SHP77 treated with DMSO at 0.1 percent for 48 hours (cell line): ENCODE measurements at places on chromosomes 7 and 10.

- DNase-seq, result no peak
Observed at GRCh38 chr10:110368556-110368955, 63.8 kb upstream of the SMNDC1 start.

- DNase-seq, result no peak
Observed at GRCh38 chr10:23362069-23362830, 17.7 kb upstream of the C10orf67 start.

DNA sequence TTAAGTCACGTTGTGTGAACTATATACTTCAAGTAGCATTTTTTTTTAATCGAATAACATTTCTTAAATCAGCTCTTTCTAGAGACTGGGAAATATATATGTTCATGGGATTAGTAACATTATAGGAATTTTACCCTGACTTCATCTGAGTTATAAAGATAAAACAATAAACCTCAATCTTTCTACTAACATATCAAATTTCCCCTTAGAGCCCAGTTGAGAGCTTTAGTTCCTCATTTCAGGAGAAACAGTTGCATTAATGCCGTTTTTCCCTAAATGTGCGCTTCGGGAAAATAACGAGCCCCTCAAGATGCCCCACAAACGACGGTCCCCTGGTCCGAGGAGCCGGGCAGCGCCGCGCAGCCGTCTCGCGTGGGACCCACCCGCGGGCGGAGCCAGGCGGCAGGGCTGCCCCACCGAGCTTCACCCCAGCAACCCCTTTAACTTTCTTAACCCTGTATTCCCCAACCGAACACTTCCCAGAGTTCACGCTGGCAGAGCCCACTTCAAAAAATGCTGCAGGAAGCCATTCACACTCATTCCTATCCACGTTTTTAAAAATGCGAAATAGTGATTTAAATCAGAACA lies 152.5 kb upstream of the YAE1 start:
- DNase-seq, result no peak

GRCh38 chr7:85426487-85426960 lies 239.7 kb upstream of the SEMA3D start:
- no peak for DNase-seq

GRCh38 chr10:55793024-55793423 lies 568.0 kb downstream of the ZWINT start:
- no peak for DNase-seq

DNA sequence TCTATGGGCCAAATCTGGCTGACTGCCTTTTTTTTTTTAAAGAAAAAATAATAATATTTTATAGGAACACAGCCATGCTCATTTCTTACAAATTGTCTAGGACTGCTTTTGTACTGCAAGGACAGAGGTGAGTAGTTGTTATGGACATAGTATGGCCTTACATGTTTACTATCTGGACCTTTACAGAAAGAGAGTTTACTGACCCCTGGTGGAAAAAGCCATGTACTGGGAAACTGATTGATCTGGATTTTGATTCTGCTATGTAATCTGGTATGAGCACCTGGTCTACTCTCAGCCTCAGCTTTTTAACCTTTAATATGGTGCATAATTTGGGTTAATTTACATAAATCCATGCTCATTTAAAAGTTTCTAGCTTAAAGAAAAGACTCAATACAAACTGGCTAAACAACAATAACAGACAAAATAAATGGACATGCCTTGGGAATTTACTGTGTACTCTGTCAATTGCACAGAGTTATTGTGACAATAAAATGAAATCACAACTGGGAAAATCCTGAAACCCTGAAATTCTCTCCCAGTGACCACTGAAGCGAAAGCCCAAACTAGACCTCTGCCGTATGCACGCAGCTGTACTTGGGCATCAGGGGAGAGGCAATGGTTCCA lies 260.7 kb downstream of the BMPER start:
- no peak for DNase-seq

GRCh38 chr7:34133983-34134782 lies 228.8 kb downstream of the BMPER start:
- DNase-seq, result peak; percentile 40

GRCh38 chr10:80459047-80459865 lies 5.1 kb downstream of the TSPAN14 start:
- DNase-seq, result no peak

DNA sequence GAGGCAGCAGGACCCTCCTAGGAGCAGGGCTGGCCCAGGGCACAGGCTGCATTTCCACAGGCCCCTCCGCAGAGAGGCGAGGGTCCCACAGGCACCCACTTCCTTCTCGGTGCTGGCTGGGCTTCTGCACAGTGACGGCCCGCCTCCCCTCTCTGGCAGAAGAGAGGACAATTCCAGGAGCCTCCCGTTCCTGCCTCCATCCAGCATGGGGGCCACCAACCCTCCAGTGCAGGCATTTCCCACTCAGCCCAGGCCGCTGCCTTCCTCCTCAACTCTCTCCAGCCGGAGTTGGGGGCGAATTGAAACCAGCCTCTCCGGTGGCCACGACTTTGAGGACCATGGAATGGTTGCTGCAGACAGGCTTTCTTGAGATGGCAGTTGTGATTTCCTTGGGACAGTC lies 125.0 kb upstream of the PPP2R2D start:
- DNase-seq, result no peak

- no peak for DNase-seq
Observed at GRCh38 chr7:81036057-81036456, 117.2 kb upstream of the SEMA3C start.

DNA sequence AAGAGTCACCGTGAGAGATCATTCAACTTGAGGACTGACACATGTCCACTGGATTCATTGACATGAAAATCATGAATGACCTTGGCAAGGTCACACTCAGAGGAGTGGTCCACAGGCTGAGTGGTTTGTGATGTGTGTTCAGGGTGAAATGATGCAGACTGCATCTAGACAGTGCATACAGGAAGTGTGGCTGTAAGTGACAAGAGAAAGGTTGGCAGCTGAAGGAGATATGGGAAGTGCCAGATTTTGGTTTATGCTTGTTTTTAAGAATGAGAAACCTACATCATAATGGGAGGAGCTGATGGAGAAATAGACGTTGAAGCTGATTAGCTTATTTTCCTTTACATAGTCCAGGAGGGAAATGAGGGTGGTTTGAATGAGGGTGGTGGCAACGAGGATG lies 64.8 kb upstream of the VIPR2 start:
- DNase-seq, result no peak

GRCh38 chr7:29255199-29255878 lies 60.8 kb downstream of the CHN2 start:
- no peak for DNase-seq

- peak; percentile 59 for DNase-seq
Observed at GRCh38 chr7:47635091-47636080, 53.5 kb upstream of the TNS3 start.

DNA sequence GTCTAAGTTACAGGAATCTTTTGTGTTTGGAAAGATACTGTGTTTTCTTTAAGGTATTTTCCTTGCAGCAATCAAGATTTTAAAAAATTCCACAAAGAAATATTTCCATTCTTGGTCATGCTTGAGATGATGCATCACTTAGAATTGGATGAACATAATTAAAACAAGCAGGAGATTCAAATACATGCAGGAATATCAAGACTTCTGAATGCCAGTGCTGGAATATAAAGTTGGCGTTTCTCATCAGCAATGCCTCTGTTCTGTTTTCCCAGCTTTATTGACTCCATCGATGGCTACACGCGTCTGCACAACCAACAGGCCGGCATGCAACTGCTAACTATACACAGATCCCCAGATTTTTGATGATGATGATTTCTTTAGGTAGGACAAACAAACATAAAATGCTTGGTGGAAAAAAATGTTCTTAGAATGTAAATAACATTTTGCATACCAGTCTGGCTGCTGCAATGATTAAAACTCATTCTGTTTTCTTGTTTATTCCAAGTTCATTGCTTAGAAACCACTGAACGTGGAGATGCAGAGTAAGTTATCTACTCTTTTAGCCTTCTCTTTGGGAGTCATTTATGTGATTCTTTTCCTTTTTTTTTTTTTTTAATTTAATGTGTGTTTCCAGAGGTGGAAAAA lies 91.3 kb upstream of the FAM171A1 start:
- DNase-seq, result no peak

DNA sequence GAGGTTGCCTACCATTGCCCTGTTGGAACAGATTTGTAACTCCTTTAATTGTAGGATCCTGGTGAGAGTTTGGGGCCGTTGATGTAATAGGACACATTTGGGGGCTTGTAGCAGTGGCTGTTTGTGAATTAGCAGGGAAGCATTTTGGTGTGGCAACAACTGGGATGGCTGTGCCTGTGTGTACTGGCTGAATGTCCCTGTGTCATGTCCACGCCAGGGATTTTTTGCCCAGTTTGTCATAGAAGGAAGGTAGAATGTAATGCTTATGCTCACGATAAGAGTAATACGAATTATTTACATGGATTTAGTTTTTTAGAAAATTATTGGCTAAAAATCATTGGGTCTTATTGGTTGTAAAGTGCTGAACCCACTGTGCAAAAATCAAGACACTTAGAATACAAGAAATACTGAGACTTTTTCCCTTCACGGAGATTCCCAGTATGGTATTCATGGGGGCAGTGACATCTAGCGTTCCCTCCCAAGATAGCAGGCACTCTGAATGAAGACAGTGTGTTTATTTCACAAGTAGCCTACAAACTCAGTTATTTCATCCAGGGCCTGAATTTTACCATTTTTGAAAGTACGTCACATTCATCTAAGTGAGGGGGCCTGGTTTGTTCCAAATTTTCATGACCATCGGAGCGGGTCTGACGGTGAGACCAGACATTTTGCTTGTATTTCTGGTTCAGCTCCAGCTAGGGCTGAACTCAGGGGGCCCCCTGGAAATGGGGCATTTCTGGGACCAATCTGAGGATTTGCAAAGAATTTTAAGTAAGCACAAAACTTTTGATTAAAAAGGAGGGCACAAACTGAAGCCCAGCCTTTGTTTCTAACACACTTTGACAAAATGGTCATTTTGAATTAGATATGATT lies 74.7 kb downstream of the CACNB2 start:
- no peak for DNase-seq

DNA sequence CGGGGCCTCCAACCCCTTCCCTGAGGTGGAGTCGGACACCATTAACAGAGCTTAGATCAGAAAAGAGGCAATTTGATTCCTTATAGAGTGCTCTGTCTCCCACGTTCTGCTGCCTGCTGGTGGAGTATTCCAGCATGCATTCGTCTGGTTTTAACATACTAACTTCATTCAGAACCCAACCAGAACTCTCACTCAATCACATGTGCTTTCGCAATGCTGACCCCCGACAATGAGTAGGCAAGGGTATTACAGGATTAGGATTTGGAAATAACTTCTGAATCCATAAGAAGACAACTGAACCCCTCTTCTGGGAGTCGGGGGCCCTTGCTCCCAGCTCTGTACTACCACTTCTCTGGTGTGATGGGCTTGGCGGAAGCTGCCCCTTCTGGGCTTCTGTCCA lies 55.7 kb upstream of the HABP2 start:
- no peak for DNase-seq

DNA sequence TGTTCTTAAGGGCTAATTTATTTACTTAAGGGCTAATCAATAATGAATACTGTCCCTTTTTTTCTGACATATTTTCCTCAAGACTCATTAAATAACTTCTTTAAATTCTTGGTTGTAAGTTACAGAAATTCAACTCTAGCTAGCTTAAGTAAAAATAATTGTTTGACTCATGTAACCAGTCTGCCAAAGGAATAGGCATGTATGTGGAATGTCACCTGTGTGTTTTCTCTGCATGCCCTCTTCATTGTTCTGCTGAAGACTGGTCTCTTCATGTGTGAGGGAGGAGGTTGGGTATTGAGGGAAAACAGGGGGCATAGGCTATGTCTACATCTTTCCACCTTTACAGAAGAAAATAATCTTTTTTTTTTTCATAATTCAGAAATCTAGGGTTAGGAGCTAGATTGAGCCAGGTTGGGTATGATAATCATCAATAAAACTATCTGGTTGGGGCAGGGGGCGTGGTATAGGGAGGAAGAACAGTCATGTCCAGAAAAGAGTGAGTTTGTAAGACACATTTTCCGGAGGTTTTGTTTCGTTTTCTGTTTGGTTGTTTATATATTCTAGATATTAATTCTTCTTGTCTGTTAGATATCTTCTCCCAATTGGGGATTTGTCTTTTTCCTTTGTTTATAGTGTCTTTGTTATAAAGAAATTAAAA lies 37.9 kb downstream of the EXOC4 start:
- no peak for DNase-seq

GRCh38 chr10:964988-965417 lies 23.2 kb upstream of the GTPBP4 start:
- no peak for DNase-seq

GRCh38 chr10:97499561-97500296 lies 1.0 kb downstream of the UBTD1 start:
- no peak for DNase-seq

DNA sequence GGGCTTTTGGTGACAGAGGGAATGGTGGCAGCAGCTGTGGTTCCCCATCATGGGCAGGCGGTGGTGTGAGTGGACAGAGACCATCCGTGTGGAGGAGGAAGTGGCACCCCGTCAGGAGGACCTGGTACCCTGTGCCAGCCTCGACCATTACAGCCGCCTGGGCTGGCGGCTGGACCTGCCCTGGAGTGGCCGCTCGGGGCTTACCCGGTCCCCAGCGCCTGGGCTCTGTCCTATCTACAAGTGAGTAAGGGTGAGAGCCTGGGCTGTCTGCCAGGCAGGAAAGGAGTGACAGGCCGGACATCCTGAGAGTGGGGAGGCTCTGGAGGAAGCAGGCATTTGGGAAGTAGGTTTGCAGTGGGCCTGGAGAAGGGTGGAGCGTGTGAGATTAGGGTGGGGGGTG lies 2.9 kb upstream of the ZNF467 start:
- no peak for DNase-seq

GRCh38 chr7:130814778-130815335 lies 80.8 kb upstream of the KLF14 start:
- DNase-seq, result no peak

GRCh38 chr7:131604841-131605279 lies 48.4 kb upstream of the PODXL start:
- no peak for DNase-seq

DNA sequence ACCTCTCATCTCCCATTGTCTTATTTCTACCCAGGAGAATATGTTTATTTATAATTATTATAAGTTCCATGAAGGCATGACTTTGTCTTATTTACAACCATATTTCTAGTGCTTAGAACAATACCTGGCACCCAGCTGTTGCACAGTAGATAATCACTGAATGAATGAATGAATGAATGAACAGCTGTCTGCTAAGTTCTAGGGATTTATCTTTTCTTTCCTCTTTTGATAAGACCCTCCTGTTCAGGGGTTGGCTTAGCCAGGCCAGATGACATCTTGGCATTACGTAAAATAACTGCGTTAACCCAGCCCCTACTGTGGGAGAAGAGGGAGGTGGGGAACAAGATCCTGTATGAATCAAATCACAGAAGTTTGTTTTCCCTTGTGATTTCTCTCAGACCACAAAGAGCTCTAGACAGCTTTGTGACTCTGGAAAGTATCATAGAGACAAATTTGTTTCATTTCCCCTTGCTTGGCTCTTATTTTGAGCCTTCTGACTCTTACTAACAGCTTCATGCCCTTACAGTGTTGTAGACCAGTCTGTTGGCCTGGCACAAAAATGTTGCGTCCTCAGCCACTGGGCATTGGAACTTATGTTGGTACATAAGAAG lies 8.4 kb downstream of the ZNF862 start:
- no peak for DNase-seq

GRCh38 chr10:48418189-48418788 lies 111.8 kb downstream of the MAPK8 start:
- DNase-seq, result no peak

GRCh38 chr7:42805601-42806000 lies 106.3 kb downstream of the C7orf25 start:
- no peak for DNase-seq

- DNase-seq, result no peak
Observed at GRCh38 chr10:44589181-44589943, 204.5 kb upstream of the CXCL12 start.
